ENCODE measurements at places on chromosomes 1 and 21.

DNA sequence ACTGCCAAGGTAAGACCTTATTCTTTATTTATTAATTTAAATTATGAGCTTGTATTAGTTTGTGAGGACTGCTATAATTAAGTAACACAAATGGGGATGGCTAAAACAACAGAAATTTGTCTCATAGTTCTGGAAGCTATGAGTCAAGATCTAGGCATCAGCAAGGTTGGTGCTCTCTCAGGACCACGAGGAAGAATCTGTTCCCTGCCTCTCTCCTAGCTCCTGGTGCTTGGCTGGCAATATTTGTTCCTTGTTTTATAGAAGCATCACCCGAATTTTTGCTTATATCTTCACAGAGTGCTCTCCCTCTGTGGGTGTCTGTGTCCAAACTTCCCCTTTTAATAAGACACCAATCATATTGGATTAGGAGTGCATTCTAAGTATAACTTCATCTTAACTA, 41.4 kb upstream of the CCDC190 start:
- no peak for DNase-seq

DNA sequence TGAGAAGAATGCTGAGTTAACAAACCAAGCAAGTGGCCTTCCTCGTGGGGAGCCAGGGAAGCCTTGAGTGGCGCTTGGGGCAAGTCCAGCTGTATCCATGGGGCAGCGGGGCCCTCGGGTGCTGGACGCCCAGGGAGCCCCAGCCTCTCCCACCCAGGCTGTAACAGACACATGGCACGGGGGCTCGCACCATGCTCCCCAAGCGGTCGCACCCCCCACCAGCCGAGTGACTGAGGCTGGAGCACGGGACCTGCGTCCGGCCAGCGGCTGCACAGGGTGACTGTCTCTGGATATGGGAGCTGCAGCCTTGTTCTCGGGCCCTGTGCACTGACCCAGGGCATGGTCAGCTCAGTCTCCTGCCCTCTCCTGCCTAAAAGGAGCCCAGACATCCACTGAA, 53.9 kb upstream of the ACTRT2 start:
- no peak for DNase-seq

DNA sequence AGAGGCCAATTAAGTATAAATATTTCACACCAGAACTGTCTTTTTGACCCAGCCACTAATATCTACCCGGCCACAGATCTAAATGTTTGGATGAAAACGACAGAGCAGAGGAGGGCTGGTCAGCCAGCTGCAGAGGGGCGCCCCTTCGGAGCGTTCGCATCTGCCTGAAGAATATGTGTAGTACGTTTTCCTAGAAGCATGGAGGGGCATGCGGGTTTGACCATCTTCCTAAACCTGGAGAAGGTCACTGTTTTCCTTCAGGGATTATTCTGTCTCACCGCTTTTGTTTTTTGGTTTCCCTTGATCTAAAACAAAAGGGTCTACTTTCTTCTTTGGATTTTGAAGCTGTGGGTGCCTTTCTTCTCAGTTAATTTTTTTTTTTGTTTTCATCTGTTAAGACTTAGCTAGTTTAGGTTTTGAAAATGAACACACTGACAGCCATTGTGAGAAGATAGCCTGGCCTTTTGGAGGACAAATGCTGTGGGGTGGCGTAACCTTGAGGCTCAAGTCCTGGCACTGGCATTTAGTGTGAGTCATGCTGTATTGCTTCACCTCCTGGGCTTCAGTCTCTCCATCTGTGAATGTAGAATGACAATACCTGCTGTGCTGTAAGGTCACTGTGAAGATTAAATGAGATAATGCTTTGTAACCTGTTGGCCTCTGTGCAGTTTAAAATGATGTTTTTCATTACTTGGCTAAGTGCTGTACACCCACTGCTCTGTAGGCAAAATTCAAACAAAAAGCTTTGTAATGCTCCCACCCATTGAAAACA, 74.1 kb upstream of the IRF2BP2 start:
- DNase-seq: no peak

DNA sequence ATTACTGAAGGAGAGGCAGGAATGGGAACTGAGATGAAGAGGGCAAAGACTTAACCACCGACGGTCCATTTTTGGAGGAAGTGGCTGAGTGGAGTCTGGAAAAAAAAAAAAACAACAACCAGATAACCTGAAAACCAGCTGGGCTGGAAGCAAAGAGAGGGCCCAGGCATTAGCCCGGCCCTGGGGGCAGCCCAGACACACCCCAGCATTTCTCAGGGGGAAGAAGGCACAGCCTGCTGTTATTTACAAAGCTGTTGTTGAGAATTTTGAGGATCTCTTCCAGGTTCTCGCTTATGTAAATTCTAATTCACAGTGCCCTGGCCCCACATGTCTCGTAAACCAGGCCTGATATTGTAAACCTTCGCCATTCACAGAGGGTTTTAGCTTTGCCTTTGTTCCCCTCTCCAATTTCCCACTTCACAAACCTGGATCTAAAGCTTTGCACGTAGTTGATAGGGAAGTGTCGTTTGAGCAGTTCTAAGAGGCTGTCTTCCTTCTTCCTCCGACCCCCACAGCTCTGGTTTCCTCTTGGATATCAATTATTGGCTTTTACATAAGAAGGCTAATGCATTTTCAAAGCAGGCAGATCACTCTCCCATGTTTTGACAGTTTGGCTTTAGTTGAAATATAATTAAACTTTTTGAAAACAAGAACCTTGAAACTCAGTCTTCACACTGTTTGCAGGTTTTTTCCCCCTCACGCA, 161.8 kb upstream of the IRF2BP2 start:
- DNase-seq: no peak

- no peak for DNase-seq
These were observed 546 bp downstream of the KIF21B start for GRCh38 chr1:201022820-201023516.

GRCh38 chr1:159827102-159827490, 423 bp downstream of the SLAMF8 start:
- no peak for DNase-seq

DNA sequence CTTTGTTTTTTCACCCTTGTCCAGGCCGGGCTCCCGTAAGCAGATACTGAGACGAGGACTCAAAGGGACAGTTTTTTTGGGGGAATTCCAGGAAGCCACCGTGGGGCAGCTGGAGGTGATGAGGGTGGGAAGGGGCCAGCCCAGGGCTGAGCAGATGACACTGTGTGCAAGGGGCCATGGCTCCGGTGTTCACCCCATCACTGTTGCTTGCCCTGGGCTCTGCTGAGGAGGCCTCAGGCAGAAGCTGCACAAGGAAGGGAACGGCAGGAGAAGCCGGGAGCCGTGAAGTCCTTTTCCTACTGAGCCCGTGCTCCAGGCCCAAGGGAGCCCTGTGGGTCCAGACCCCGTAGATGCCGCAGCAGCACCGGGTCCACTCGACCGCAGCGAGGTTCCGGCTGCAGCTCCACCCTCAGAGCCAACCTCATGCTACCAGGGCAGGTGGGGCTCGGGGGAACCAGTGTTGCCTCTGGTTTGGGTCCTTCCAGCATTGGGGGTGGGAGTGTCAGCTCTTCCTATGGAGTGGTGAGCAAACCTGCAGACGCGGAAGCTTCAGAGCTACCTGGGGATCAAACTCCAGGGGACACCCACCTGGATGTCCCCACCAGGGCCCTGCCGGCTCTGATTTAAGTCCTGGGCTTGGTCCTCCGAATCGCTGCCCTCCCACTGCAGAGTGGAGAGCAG, 4.3 kb upstream of the CALML6 start:
- no peak for DNase-seq

- DNase-seq: no peak
These were observed 1.4 kb upstream of the TNFRSF1B start for GRCh38 chr1:12165342-12165741.

DNA sequence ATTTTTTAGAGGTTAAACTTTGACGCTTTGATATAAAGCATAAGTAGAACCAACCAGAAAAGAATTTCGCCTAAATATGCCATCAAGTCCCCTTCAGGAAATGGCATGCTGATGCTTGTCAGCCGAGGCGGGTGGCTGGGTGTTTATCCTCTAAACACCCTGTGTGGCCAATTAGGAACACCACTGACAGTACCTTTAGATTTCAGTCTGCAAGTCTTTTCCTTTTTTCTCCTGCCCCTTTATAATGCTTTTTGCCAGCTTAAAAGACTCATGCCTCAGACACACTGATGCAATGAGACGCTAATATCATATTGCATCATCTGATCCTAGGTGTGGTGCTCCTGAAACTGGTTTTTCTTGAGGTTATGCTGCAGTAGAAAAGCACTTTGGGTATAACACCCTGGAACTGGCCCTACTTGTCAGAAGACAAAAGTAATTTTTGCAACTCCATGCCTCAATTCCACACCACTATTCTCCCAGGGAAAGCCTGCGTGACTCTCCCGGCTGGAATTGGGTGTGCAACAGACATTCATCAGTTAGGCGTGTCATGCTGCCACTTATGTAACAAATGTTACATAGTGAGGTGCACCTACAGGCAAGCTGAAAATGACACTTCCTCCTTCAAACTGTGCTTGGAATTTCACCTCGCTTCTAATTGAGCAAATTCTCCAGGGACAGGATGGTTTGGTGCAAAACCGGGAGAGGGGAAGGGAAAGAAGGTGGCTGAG, 2.0 kb upstream of the RCC2 start:
- peak; percentile 47 for DNase-seq

GRCh38 chr1:66140072-66140471, 347.4 kb downstream of the PDE4B start:
- no peak for DNase-seq

GRCh38 chr1:15046487-15047165, 106.9 kb upstream of the TMEM51 start:
- peak; percentile 55 for DNase-seq

DNA sequence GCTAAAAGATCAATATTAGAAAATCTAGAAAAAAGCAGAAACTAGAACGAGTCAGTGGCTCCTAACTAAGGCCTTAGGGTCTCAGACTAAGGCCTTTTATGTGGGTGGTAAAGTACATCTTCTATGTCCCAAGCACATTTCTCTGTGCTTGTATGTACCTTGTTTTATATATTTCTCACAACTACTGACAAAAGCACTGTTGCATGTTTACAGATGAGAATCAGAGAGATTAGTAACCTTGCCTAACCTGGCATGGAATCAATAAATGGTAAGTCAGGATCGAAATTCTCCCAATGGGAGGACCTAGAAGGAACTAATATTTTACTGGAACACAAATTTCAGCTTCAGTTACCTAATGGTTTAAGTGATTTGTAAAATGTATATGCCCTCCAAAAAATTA, 160.9 kb downstream of the FGGY start:
- no peak for DNase-seq

GRCh38 chr1:213523781-213524398, 463.9 kb upstream of the PROX1 start:
- DNase-seq: no peak

GRCh38 chr1:236311040-236311439, 29.3 kb upstream of the ERO1B start:
- no peak for DNase-seq

GRCh38 chr1:198711837-198712236, 73.0 kb downstream of the PTPRC start:
- no peak for DNase-seq

GRCh38 chr1:208239473-208240381, 4.5 kb downstream of the PLXNA2 start:
- DNase-seq: no peak

DNA sequence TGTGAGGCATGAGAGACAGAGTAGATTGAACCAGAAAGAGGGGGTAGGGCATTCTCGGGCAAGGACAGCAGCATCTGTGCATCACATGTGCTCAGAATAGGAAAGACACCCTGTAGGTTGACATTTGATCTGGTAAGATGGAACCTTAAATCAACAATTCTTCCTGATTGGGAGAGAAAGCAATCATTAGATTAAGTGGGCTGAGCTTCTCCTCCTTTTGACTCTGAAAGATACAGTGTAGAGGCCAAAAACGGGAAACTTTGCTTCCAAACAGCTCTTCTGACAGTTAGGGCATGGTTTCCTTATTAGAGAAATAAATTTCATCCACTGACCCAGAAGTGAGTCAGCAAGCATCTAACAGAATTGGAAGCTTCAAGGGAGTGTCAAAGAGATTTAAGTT, 9.7 kb downstream of the KIF14 start:
- no peak for DNase-seq

- no peak for DNase-seq
These were observed at the start of gene CLDN14 for GRCh38 chr21:36479415-36480402. CLDN14 (minus strand) TSS chr21:36480122; CDS start chr21:36461695, 18,427 bp downstream.

GRCh38 chr1:89894210-89895201, 73.7 kb downstream of the LRRC8D start:
- DNase-seq: no peak

GRCh38 chr1:34331020-34331926, 154.6 kb downstream of the C1orf94 start:
- DNase-seq: no peak

DNA sequence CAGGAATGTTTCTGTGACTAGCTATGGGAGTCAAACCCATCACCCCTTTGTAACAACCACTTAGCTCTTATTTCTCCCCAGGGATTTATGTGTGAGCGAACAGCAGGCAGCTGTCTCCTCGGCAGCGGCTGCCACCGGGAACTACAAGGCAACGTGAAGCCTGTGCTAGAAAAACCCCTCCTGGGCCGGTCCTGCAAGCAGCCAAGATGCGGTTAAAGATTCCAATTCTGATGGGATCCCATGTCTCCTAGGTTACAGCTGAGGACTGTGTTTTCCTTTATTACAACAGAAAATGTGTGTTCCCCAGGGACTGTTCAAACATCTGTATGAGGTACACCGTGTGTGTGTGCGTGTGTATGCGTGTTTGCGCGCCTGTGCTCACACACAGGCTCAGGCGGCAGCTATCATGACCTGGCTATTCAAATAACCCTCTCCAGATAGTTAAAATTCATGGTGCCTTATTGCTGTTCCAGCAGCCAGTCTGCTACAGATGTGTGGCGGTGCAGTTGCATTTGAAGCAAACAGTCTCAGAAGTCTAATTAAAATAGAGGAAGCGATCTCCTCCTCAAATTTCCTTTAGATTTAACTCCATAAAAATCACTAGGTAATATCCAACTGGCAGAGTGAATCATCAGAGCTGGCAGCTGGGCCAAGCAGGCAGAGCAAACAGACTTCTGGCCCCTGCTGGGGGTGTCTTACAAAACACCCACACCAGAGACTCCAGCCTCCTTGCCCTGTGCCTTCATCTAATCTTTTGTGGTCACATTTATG, 68.0 kb downstream of the LMX1A start:
- no peak for DNase-seq

DNA sequence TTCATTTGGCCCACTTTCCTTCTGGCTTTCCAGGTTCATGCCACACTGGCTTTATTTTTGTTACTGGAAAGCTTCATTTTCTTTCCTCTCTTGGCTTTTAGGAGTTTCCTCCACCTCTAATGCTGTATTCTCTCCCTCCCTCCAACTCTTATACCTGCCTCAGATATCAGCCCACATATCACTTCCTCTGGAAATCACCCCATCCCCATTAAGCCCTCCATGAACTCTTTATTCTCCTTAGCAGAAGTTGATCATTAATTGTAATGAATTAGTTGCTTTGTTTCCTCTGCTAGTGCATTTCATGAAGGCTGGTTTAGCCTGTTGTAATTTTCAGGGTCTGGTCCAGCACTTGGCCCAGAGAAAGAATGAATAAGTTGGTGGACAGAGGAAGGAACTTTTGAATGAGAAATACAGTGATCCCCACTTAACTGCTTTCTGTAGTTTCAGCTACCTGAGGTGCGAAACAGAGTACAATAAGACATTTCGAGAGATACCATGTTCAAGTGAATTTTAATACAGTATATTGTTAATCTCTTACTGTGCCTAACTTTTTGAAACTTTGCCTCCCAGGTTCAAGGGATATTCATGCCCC, 1.7 kb downstream of the SOAT1 start:
- DNase-seq: no peak

GRCh38 chr21:33640697-33641351, 717 bp downstream of the CRYZL1 start:
- DNase-seq: no peak

- DNase-seq: no peak
These were observed 16.9 kb upstream of the IFI16 start for GRCh38 chr1:158992787-158993312.

GRCh38 chr1:206498685-206499084, 8.6 kb upstream of the RASSF5 start:
- DNase-seq: no peak

All from AG09309 (cell line).